ENCODE measurements at places on chromosomes 11 and 22.
A peak's percentile ranks its signal among the peaks of the same experiment; 100 is the strongest.

DNA sequence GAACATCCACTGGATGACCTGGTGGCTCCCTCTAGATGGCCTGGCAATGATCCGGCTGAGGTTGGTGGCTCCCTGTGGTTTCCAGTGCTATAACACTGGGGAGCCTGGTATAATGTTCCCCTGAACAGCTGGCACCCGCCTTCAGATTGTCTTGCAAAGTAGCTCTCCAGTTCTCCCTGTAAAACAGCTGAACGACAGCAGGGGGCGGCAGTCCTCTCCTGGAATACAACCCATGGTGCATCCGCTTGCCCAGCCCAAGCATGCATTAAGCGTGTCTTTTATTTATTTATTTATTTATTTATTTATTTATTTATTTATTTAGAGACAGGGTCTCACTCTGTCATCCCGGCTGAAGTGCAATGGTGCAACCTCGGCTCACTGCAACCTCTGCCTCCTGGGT lies 258.9 kb downstream of the BUD13 start:
- DNase-seq, result no peak

- peak; percentile 84 for DNase-seq
These were observed 411.5 kb upstream of the DDI1 start for GRCh38 chr11:103624708-103625623.

DNA sequence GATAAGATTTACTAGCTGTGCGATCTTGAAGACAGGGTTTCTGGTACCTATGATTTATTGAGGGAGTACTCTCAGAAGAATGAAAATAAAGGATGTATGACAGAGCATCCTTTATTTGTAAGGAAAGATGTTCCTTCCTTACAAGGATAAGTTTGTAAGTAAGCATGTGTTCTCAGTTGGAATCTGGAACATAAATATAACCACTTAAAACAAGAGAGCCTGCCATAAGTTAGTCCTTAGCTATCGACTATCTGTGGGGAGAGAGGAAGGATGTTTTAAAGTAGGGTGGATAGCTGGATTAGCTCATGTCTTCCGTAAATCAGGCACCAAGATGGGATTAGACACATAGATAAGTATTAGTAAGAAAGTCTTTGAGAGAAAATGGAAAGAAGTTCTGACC lies 192.6 kb upstream of the CARD18 start:
- DNase-seq, result no peak

DNA sequence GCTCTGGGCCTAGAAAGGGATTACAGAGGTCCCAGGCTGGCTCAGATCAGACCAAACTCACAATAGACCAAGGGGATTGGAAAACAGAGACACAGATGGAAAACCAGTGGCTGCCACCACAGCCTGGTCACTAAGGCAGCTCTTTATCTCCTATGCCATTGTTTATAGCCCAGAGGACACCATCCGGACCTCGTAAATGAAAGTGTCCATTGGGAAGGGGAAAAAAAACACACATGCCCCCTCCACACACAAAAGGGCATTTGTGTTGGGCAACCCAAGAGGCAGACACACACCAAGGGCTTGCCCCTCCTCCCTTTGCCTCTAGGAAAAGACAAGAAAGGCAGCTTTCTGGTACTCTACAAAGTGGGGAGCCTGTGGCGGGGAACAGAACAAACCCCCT lies 85.9 kb downstream of the GAB2 start:
- DNase-seq, result no peak

DNA sequence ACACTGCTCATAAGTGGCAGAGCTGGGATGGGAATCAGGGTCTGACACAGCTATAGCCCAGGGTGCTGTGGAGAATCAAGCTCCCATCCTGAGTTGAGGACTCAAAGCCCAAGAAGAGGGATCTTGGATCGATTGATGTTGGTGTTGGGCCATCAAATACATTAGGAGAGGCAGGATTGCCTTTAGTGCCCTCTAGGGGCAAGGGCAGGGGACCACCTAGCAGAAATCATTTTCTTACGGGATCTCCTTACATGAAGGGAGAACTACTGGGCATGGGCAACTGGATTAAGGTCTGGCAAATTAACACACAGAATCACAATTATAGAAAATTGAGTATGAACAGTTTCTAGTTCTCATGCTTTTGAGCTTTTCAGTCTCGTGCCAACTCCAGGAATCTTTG lies 24.9 kb upstream of the EMSY start:
- no peak for DNase-seq

GRCh38 chr11:27456140-27456794 lies 16.3 kb downstream of the LGR4 start:
- DNase-seq, result no peak

DNA sequence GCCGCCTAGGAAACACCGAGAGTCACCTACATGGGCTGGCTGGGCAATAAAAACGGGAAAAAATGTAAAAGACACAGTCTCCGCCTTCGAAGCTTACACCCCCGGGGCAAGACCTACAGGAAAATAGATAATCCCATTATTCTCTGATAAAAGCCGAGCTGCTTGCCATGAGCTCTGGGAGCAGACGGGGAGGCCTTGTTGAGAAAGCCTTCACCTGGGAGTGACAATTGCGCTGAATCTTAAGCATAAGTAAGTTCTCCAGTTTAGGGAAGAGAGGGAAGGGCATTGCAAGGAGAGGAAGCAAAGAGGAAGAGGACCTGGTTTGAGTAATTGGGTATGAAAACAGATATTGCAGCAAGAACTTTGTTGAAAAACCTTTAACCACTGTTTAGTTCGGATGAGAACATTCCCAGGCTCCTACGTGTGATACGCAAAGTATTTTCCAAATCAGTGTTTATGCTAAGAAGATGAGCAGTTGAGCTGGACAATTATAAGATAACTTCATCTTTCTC lies 813 bp upstream of the BTBD10 start:
- no peak for DNase-seq

DNA sequence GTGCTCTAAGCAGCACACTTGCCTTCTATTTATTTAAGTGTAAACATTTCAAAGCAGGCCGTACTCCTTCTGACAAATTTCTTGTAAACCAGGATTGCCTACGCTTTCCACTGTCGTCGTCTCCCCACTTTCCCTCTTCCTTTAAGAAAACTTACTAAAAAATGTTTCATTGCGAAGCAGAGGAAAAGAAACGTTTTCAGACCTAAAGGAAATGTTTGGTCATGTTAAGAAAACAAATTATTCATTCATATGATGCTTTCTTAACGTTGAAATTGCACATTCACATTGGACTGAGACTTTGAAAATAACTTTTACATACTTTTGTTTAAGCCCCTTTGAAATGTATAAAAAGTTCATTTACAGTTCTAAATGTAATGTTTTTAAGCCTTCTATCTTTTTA lies 106.0 kb downstream of the EMSY start:
- DNase-seq, result no peak

GRCh38 chr11:2178906-2179494 lies 7.4 kb upstream of the TH start:
- DNase-seq, result no peak

DNA sequence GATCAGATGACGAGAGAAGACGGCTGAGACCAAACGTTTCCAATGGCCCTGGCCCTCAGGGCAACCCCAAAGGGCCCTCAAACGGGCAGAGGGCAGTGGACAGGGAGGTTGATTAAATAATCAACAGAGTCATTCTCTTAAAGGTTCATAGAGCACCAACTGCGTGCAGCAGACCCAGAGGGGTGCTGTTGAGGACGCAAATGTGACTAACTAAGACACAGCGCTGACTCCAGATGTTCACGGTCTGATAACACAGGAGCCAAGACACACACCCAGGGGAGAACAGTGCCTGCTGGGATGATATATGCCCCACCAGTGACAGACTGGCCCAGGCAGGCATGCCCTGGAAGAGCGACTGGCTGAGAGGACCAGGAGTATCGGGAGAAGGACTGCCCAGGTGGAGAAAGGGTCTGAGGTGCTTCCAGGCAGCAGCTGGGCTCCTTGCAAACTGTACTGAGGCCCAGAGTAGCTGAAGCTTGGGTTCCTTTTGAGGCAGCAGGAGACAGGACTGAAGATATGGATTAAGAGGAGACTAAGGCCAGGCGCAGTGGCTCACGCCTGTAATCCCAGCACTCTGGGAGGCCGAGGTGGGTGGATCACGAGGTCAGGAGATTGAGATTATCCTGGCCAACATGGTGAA lies 7.7 kb downstream of the VWCE start:
- no peak for DNase-seq

DNA sequence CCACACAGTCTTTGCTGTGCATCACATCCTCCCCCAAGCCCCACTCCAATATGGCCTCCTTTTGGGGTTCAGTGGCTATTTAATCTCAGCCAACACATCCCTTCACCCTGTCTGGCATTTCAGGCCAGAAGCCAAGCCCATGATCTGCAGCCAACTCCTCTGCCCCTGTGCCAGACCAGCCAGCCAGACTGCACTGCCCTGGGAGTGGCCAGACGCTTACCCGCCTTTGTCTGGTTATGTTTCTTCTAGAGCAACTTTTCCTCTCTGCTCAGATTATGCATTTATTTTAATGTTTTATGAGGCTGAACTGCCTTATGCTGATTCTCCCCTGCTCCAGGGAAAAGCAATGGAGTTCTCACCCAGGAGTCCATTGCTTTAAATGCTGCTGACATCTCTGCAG lies 206.7 kb upstream of the TBCEL start:
- DNase-seq, result no peak

- DNase-seq, result no peak
These were observed 85.0 kb downstream of the INSC start for GRCh38 chr11:15199693-15200092.

GRCh38 chr11:100857236-100858005 lies 170.3 kb downstream of the ARHGAP42 start:
- no peak for DNase-seq

GRCh38 chr11:1558775-1559110 lies 13.3 kb downstream of the DUSP8 start:
- DNase-seq, result no peak

GRCh38 chr11:62707277-62707861 lies at the start of the genes BSCL2 and GNG3:
Gene BSCL2, minus strand, starts transcription at chr11:62707424. Its CDS starts 229 bp downstream, at chr11:62707195.
Gene GNG3, plus strand, starts transcription at chr11:62707676. Its CDS starts 620 bp downstream, at chr11:62708296.
- DNase-seq, result no peak

GRCh38 chr11:33926671-33927552 lies 35.0 kb upstream of the LMO2 start:
- no peak for DNase-seq

DNA sequence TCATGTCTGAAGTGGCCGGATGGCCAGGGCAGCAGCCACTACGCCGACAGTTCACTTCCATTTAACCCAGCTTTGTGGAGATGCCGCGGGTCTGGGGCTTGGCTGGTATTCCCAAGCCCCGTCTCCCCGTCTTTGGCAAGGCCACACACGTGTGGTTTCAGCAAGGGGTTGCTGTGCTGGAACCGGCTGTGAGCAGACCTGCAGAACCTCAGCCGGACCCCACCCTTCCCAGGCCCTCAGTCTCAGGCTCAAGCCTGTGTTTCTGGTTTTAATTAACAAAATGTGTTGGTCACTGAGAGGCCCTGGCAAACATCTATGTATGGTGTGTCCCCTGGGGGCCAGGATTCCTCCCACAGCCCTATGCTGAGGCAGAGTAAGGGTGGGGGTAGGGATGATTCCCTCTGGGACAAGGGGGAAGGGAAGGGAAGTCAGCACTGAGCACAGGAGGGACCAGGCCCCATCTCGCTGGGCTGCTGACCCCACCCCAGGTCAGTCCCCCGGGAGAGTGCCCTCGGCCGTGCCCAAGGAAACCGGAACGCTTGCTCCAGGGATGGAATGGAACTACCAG lies 9.3 kb downstream of the OSBPL5 start:
- DNase-seq, result no peak

DNA sequence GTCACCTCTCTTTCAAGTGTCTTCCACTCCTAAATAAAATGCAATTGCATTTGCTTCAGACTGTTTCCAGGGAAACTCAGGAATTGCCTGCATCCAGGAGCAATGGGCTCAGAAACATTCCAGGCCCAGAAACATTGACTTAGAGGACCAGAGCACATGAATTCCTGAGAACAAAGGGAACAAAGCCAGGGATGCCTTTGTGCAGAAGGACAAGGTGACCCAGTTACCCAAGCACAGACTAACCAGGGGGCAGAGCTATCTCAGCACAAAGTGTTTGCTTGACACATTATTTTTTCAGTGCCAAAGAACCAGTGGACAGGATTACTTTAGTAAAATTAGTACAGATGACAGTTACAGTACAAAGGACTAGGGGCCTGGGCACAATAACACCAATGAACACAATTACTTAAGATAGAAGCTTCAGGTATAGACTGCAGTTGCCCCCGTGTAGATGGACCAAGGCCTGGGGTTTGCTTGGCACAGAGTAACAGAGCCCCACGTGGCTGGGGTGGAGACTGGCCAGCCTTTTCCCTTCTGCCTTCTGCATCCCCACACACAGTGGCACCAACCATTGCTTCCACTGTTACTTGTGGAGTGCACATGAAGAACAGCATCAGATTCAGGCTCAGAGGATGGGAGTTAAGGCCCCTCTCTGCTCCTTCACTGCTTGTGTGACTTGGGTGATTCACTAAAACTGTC lies 500.8 kb downstream of the INSC start:
- no peak for DNase-seq

GRCh38 chr22:37940698-37941376 lies 12.6 kb downstream of the C22orf23 start:
- DNase-seq, result no peak

- no peak for DNase-seq
These were observed 237.3 kb downstream of the BRD1 start for GRCh38 chr22:49590381-49590780.

DNA sequence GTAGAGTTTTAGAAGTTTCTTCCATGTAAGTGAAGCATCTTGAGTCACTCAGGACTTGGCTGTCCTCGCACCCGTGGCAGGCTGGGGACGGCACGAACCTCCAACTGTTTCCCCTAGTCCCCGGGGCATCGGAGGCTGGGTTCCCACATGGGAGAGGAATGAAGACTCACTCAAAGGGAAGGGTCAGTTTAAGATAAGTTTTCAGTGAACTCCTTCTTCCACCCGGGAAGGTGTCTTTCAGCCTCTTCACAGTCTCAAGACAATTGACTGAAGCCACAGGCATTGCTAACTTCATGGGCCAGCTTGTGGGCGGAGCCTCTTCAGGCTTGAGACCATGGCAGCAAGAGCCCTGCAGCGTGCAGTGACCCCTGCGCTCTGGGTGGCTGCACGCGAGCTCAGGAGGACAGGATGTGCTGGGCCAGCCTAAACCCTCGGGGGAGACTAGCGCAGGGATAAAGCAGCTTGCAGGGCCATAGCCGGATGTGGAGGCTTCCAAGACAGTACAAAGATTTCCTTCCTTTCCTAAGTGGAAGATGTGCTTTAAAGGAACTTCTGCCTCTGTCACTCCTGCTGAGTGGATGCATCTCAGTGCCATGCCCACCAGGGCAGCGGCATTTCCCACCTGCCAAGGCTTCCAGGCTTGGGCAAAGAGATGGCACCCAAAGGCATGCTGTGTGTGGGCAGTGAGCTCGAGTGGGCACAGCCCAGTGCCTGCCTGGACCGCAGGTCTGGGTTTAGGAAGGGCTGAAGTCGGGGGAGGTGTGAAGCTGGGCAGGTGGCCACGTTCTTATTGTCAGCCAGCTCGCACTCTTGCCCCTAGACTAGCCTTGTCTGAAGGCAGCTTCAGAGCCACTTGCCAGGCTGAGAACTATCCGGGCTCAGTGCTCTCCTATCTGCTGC lies 32.9 kb downstream of the PPIL2 start:
- no peak for DNase-seq

Measured in AG04450 (cell line).